ENCODE measurements at places on chromosomes 6 and 20.

DNA sequence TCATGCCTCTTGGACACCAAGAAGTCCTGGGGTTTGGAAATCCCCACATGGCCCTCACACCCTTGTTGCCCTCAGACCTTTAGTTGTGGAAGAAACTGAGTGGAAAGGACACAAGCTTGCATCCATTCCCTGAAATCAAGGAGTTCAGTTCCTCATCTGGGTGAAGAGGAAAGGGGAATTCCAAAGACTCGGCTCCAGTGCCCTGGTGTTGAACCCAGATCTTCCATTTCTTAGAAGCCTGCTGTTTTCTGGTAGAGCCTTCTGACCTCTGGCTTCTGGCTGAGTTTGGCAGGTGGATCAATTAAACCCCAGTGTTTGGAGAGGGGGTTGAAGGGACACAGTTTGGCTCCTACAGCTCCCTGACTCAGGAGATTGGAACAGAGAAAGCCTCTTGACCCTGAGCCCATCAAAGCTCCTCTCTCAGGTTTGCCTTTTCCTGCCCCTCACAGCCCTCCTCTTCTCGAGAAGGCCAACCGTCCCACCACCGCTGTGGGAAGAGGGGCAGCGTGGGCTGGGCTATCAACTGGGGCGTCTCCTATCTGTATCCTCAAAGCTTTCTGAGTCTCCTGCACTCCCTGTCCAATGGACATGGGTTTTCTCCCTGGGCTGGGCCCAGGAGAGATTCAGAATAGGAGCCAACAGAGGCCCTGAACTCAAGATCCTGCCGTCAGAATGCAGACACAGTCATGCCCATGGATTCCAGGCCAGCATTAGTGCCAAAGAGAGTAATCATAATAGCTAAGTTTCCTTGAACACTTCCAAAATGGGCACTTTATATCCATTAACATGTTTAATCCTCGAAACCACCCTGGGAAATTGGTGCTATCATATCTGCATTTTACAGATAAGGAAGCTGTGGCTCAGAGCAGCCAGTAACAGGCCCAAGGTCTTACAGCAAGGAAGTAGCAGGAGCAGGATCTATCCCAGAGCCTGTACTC is 146.2 kb downstream of the VEGFA start:
- DNase-seq = no peak

- no peak for DNase-seq
Observed at GRCh38 chr6:12208190-12208589, 82.0 kb upstream of the EDN1 start.

GRCh38 chr20:46683668-46683938 is 5.6 kb downstream of the TP53RK start:
- no peak for DNase-seq

GRCh38 chr6:125169058-125169457 is 15.5 kb downstream of the TPD52L1 start:
- DNase-seq = no peak

GRCh38 chr20:8369311-8369710 is 237.2 kb downstream of the PLCB1 start:
- no peak for DNase-seq

- no peak for DNase-seq
Observed at GRCh38 chr20:36527331-36528125, 13.8 kb upstream of the MYL9 start.

GRCh38 chr6:89553431-89553830 is 85.1 kb downstream of the LYRM2 start:
- DNase-seq = no peak

- no peak for DNase-seq
Observed at GRCh38 chr6:132388291-132388690, 13.0 kb downstream of the MOXD1 start.

- no peak for DNase-seq
Observed at GRCh38 chr6:17768388-17768787, 61.7 kb upstream of the NUP153 start.

DNA sequence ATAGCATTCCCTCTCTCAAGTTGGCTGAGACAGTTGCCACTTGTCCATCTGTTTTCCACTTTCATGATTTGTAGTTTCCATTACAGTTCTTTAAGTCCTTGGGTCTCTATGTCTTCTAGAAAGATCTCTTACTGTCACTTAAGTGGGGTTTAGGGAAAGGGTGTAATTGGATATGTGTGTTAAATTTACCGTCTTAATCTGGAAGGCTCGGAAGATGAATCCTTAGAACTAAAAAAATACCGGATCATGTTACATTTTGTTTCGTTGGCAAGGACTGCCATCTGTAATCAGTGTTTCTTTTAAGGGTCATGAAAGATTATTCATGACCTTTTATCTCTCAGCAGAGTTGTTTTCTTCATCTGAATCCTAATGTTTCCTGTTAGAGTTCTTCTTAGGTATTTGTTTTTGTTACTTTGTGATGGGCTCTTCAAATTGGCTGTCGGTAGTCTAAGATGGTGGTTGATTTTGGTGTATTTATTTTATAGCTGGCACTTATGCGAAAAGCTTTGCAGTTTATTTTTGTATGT is 21.8 kb upstream of the BTBD3 start:
- no peak for DNase-seq

DNA sequence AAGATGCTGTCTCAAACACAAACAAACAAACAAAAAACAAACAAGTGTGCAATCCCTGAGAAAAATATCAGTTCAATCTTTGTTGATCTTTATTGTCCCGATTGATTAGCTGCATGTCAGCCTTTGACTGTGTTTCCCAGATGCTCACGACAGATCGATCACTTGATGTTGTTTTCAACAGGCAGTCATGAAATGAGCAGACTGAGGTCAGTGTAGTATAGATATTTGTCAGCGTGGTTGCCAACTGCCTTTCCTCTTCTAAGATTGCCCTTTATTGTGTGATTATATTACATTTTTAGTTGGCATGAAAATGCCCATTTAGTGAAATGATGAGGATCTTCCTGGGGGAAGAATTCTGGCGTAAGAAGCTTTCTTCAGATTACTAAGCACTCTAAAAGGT is 25.6 kb downstream of the UTRN start:
- DNase-seq = no peak

DNA sequence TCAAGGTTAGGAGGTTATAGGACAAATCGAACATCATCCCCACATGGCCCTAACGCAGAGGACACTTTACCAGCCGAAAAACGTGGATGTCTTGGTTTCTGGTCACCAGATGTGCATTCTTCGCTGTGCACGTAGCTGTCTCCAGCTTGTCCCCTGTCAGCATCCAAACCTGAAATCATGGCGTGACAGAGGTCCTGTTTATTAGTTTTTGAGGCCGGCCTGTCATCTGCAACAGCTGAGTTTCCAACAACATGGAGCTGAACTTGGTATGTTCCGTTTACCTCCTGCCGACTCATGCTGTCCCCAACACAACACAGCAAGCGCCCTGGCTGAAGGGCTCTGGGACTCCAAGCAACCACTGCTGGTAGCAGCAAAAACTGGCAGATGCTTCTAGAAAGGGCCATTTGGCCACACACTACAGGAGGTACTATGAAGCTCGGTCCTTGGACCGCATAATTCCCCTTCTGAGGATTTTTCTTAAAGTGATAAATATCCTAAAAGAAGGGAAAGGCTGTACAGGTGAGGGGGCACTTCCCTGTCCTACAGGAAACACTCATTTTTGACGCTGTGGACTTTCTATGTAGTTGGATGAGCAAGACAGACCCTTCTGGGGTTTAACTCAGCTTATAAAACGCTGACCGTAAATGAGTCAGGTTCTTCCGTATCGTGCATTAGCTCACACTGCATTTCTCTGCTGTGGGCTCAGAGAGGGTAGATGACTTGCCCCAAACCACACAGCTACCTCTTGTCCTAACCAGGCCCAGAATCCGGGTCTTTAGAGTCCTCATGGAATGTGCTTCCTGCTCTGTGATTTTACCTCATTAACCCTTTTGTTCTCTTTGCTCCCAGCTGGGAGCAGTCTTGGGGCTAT is 79.7 kb upstream of the NFATC2 start:
- no peak for DNase-seq

GRCh38 chr6:32970413-32971241 is 2.2 kb downstream of the BRD2 start:
- peak; percentile 71 for DNase-seq

GRCh38 chr20:6956574-6956973 is 189.1 kb downstream of the BMP2 start:
- no peak for DNase-seq

GRCh38 chr20:62390317-62391164 is 3.6 kb downstream of the RPS21 start:
- DNase-seq = no peak

DNA sequence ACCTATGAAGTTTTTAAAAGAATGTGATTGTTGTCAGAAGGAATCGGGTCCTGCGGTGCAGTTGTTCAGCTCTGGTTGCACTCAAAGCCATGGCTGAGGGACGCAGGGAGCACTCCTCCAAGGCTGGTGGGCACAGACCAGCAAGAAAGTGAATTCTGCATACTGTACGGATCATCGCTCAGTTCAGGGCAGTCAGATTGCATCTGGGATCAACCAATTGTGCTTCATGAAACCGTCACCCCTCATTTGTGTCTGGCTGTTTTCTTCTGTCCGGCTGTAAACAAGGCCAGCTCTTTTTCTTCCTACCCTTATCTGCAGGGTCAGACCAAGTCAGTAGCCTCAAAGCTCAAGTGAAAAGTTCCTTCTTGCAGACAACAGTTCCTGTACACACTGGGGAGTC is 478.3 kb downstream of the TFAP2A start:
- DNase-seq = no peak

Data from memory B cell (primary cell).